ENCODE measurements at places on chromosomes 7 and 10.

DNA sequence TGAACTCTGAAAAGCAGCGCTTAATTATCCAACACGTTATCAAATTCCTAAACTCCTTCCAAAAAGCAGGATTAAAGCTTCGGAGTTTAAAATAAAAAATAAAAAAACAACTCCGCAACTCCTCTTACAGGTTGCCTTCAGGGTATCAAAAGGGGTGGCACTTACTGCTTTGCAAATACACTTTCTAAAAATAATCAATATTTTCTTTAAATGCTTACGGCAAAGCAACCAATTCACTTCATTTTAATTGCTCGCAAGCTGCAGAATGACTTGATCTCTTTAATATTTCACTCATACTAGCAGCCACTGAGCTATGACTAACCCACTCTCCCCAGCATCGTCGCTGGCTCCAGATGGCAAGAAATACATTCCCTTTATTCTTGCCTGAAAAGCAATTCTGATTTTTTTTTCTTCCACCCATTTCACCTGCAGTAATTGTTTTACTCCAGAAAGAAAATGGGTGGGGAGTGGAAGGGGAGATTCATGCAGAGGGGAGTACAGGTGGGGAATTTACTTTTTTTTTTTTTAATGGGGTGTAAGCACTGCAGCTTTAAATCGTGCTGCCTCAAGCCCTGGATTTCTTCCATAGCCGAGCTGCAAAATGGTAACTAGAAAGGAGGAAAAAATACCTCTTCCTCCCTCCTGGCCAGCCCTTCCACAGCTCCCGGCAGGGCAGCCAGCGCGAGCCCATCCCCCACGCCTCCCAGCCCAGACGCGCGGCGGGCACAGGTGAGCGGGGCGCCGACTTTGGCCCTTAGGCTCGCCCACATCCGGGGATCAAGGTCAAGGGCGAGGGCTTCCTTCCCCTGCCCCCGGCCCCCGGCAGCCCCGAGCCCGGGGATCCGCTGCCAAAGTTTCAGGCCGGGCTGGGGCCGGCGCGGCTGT lies 54.2 kb upstream of the FHIP2A start:
- DNase-seq: peak; percentile 57

DNA sequence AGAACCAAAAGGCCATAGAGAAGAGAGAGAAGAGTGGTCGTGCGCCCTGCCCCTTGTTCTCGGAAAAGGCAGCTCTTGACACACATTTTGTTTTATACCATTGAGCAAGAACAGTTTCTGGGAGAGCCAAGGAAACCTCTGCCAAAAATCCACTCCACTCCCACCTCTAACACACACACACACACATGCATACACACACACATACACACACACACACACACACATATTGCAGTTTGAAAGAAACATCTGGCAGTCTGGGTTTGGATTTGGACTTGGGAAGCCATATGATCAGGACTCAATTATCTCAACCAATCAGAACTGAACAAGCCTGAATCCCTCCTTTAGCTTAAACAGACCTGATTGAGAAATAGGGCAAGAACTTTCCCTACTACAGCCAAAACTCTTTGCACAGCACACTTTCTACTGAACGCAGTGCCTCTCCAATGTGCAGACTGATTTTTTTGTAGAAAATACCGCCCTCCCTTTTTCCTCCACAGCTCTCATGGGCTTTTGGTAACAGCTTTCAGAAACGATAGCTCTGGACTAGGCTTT lies 484.0 kb upstream of the ZWINT start:
- no peak for DNase-seq

DNA sequence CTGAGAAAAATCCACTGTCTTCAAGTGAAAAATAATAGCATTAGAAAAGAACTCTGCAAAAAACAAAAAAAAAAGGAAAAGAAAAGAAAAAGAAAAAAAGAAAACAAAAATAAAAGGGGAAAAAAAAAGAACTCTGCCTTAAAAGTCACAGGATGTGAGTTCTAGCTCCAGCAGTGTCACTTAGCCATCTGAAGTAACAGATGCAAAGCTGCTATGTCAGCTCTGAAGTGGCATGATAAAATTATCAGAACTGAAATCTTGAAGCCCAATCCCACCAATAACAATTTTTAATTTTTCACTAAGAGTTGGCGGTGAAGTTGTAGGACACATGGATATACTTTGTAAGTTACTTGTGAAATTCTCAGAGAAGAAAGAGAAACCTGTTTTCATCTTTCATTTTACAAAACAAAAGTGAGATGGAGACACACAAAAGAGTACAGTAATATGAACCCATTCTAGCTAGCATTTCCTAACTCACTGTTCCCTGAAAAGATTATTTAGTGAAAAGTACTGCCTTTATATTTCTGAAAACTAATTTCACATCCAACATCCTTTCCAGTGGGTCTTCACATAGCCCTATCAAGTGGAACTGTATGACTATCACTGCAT lies 103.5 kb downstream of the ELAPOR2 start:
- DNase-seq: no peak

GRCh38 chr7:113268757-113269156 lies 150.4 kb upstream of the SMIM30 start:
- DNase-seq: no peak

DNA sequence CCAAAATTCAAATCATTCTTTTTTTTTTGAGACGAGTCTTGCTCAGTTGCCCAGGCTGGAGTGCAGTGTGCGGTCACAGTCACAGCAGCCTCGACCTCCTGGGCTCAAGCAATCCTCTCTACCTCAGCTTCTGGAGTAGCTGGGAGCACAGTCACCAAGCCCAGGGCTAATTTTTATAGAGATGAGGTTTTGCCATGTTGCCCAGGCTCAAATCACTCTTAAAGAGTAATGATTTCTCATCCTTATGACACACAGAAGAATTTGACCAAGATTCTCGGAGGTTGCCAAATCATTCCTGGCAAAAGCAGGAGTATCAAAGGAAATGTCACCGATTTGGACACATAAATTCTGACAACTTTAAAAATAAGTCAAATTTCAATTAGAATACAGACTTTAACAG lies 39.1 kb downstream of the SIRT1 start:
- DNase-seq: peak; percentile 13

DNA sequence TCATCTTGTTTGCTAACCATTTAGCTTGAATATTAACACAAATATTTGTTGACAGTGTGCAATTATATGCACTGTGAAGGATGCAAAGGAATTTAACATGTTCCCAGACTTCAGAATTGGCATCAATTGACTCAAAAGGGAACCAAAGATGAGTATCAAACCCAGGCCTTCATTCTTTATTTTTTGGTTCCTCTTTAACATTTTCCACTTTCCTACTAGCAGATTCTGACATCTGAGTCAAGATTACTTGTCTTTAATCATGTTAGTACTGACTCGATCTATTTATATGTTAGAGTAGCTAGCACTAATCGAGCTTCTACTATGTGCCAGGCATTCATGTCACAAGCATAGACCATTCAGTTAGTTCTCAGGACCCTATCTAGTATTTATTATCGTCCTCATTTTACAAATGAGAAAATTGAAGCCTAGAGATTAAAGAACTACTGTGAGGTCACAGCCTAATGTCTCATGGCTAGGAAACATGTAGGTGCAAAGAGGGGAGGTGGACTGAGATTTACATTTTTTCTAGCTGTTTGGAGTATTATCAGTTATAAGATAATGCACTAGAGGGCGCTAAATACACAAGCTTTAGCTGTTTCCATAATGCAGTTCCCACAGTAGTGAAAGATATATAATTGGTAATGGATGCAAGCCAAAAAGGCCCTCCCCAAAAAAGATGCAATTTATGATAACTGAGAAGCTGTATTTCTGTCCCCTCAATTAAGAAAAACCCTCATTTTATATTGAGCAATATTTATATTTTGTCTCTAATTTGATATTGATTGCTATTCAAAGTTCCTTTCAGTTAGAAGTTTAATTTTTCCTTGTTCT lies 32.9 kb upstream of the KMT2E start:
- DNase-seq: peak; percentile 56

DNA sequence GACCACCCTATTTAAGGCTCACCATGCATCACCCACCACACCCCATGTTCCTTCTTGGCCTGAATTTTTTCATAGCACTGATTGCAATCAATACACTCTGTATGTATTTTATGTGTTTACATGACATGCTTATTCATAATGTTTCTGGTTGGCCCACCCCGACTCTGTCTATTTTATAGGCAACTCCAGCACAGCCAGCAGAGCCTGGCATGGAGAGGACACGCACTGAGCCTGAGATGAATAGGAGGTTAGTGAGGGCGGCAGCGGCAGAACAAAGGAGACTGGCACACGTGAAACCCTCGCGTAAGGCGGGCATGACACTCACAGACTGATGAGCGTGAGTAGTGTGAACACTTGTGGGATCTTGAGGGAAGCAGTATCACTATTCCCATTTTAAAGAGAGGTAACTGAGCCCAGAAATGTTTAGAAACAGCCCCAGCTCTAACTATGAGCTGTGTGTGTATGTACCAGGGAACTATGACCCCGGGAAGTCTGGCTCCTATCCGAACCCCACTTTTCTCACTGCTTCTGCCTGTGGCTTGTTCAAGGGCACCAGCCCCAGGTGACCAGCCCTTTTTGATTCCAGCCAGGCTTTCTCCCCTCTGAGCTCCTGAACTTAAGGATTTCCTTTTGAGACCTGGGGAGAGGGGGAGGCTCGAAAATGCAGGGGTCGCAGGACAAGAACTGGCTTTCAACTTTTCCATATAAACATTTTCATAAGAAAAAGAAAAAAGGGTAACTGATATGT lies 113.3 kb downstream of the ARHGAP22 start:
- no peak for DNase-seq

DNA sequence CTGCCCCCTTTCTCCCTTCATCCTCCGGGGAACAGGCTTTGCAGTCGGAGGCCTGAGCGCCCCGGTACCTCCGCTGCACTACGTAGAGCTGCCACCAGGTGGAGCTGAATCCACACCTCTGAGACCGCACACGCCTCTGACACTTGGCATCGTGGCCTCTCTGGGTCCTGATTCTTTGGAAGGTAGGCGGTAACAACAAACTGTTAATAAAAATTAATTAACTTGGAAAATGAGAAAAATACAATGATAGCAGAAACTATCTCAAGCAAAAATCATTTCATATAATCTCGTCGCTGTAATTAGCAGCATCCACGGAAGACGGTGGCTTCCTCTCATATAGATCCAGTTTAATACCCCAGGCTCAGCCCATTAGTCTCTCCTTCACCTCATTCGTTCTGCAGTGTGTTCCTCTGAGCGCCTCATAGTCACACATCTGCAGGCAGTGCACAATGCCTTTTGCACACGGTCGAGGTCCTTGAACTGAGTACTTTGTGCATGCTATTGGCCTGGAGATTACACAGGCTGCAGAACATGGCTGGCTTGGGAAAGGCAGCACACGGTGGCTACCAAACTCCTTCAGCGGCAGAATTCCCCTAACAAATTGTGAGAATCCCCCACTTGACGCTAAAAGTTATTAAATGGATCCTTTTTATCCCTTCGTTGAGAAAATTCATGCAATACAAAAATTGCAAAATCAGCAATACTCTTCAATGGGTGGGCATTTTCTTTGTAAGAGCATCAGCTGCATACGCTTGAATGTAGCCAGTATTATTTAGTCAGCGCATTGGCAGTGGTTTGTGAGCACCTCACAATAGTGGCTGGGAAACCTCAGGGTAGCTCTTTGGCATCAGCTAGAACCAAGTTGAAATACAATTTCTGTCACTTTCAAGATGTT lies 18.7 kb downstream of the OR9A2 start:
- peak; percentile 50 for DNase-seq

DNA sequence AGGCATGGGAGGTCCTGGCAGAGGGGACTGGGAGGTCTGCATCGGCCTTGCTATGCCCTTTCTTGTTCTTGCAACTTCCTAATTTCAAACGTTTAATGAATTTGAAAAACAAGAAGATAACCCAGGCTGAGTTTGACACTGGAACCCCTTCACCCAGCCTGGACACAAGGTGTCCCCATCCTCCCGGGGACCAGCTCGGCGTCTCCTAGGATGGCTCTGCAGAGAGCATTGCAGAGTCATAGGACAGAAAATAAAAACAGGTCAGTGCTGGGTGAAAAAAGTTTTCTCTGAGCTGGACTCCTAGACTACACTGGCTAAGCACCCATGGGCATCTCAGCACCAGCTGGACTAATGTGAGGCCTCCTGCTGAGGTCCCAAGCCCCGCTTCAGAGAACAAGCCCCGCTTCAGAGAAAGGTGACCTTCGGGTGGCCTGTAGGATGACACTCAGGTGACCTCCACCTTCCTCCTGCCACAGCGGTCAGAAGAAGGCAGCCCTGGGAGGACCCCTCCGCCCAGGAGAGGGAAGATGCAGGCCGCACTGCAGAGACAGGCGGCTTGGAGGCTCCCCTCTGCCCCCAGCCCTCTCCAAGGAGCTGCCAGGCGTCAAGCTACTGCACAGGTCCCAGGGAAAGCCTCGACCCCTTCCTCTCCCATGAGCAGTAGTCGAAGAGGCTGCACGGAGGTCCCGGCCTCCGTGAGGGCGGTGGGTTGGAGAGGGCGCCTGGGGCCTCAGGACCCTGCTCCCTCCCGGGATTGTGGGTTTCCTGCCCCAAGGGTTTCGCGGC lies 9.3 kb upstream of the UNCX start:
- no peak for DNase-seq
